NCI-H1436 treated with DMSO at 0.1 percent for 48 hours (cell line): ENCODE measurements at places on chromosomes 2 and 18.

- no peak for DNase-seq
Observed at GRCh38 chr2:128159437-128159836, 68.4 kb downstream of the UGGT1 start.

DNA sequence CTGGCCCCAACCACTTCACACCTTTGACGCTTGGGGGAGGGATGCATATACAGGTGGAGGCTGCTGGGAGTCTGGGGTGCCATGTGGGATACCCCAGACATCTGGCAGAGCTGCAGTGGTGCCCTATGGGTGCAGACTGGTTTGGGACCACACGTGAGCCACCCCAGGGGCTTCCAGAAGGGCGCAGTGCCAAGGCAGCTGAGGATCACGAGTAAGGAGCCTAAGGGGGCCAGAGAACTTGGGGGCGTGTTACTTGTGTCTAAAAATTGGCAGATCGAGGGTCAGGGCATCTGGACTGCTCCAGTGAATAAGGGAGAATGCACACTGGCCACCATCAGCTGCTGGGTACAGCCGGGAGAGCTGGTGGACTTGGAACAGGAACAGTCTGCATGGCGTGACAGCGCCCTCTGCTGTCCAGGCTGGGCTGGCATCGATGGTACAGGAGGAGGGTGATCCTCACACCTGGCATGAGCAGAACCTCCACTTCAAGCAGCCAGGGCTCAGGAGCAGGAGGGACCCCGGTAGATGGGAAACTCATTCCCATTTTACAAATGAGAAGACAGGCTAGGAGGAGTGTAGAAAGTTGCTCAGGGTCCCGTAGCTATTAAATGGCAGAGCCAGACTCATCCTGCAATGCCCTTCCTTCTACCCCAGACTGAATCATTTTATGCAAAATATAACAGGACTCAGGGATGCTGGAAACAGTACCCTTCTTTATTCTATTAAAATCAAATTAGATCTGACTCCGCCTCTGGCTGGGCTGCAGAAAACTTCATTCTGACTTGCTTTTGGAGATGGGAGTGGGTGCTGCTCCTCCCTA lies 60.4 kb downstream of the ATOH8 start:
- no peak for DNase-seq

DNA sequence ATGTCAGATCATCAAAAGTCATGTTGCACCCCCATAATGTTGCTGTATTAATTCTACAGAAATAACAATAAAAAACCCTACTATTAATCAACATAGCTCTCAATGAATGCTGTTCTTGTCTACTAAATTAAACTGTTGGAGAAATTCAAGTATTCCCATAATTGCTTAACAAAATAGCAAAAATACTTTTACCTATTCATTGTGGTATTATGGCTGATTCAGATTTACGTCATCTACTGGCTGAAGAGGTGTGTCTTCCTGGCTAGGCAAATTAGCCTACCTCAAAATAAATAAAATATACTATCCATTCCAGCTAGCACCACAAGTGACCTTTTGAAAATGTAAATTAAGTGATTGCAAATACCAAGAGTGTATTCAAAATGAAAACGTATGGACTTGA lies 249.4 kb downstream of the MEIS1 start:
- DNase-seq: no peak

GRCh38 chr2:193668557-193669323 lies 1474.0 kb upstream of the TMEFF2 start:
- no peak for DNase-seq

GRCh38 chr2:239040152-239040761 lies 192.4 kb downstream of the TWIST2 start:
- no peak for DNase-seq

DNA sequence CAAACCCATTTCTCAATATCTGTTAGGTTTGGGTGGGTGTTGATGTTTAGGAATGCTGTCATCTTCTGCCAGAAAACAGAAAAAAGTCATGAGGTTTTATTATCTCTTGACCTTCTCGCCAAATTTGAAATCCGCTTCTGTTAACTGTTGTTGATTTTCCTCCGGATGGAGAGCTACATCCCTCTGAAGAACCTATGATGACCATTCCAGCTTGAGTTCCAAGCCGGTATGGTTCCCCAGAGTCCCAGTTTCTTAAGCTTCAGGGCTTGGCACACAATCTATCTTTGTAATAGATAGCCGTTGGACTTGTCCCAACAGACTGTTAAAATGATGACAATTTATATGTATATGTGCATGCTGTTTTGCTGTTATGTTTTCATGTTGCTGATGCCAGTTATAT lies 1201.0 kb downstream of the LRP1B start:
- DNase-seq: no peak

- DNase-seq: no peak
Observed at GRCh38 chr2:240431661-240432424, 3.6 kb upstream of the GPC1 start.

DNA sequence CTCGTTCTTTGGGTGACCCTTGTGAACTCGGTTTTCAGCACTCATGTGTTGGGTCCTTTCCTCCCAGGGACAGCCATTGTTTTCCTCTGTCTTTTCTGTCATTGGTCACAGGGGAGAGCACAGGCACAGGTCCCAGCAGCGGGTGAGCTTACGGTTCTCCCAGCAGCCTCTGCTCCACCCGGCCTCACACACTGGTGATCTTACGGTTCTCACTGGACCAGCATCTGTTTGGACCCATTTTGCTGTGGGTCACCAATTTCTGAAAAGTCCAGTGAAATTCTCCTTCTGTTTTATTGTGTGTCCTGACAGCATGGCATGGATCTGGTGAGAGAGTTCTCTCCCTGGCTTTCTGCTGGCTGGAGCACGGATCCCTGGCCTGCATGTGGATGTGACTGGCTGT lies 49.8 kb upstream of the ANKRD62 start:
- no peak for DNase-seq

DNA sequence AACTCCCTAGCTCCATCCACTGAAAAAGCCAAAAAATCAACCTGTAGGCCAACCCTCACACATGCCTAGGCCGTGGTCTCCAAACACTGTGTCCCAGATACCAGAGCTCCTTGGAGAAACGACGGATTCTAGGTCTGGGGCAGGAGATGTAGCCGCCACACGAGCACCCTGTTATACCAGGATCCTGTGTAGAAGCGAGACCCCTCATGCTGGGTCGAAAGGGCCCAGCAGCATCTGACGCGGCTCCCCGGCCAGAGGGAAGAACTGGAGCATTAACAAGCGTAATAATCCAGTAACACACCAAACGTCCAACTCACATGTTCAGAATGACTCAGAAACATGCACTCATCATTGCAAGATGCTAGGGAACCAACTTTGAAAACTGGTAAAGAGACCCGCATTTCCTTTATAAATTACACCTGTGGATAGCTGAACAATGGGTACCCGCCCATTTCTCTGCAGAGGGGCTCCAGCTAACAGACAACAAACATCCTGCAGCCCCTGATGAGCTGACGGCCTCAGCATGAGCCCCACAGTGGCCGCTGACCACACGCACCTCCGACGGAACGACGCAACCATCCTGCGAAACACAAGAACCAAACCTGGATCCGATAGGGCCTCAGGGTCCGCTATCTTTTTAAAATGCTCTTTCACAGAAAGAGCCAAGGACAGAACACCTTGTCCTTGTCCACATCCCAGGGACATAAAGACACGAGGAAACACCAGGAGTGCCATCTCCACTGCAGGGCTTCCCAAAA lies 14.2 kb downstream of the SLC66A2 start:
- no peak for DNase-seq

DNA sequence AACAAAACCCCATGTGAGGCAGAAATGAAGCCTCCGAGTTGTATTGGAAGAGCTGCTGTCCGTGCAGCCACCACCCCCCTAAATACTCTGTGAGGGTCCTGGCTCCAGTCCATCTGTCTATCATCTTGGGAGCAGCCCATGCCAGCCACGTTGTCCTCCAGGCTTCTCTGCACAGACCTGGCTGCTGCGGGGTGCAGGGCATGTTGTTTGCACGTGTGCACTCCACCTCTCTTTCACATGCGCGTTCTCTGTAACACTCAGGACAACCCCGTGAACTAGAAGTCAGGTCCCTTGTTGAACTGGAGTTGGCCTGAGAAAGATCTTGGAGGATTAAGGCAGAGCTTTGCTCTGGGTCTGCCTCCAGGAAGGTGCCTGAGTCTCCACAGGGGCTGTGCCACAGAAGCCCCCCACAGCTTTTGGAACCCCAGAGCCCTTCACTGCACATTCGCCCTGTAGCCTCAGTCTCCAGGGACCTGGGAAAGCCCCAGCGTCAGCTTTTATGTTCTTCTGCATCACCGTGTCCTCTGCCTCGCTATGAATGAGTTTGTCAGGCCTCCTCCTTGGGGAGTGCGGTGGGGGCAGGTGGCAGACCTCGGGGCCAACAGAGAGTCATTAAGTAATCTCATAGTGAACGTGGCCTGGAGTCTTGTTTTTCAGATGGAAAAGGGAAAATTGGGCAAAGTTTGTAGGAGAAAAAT lies 16.6 kb downstream of the RTP5 start:
- DNase-seq: no peak
